ENCODE measurements at places on chromosomes 7 and 10.

- no peak for DNase-seq
These were observed 299.2 kb upstream of the ETV1 start for GRCh38 chr7:14288701-14289100.

GRCh38 chr10:78620985-78621799 is 447.6 kb upstream of the ZMIZ1 start:
- no peak for DNase-seq

DNA sequence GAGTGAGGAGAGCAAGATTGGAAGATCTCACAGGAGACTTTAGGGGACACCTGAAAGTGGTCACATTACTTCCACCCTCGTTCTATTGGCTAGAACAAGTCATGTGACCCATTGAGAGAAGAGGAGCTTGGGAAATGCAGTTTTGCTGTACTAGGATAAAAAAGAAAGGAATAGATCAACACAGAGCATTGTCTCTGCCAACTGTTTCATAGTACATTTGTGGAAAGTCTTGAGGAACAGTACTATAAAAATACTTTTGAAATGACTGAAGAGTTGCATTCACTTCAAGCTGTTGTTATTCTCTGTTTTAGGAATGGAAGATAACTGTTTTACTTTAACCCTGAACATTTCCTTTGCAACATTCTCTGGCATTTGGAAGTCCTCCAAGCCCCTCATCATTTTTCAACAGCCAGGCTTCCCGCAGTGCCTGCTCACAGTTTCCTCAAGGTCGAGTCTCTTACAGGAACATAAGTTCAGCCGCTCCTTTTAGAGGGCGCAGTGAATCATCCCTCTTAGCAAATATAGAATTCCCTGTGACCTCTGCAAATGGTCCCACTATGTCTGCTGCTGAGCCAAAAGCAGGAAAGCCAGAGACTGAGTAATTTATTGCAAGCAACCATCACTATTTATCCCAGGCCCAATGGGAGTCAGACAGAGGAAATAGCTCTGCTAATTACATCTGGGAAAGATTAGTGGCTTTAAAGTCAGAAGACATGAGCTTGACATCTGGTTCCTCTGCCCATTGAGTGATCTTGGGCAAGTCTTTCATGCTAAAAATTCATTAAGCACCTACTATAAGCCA is 40.7 kb downstream of the MRPL32 start:
- DNase-seq = no peak

DNA sequence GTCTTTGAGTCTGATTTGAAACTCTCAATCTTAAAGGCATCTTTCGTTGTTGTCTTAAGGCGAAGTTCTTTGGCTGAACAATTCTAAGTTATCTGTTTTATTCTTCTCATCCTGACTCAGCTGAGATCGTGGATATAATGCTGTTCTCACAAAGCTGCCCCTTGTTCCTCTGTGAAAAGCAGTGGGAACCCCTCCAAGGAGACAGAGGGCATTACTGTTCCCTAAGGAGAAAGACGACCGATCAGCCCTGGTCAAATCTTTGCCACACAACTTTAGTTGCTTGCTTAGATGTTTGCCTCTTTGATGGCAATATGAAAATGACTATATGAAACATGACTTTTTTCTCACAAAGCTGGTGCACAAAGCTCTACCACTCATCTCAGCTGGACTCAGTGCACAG is 1016.7 kb downstream of the REEP3 start:
- no peak for DNase-seq

GRCh38 chr10:128739930-128740329 is 613.7 kb upstream of the MKI67 start:
- no peak for DNase-seq

- DNase-seq = no peak
These were observed 263.5 kb upstream of the FERD3L start for GRCh38 chr7:19408706-19409220.

GRCh38 chr10:92969151-92969550 is 91.4 kb upstream of the CYP26C1 start:
- no peak for DNase-seq

DNA sequence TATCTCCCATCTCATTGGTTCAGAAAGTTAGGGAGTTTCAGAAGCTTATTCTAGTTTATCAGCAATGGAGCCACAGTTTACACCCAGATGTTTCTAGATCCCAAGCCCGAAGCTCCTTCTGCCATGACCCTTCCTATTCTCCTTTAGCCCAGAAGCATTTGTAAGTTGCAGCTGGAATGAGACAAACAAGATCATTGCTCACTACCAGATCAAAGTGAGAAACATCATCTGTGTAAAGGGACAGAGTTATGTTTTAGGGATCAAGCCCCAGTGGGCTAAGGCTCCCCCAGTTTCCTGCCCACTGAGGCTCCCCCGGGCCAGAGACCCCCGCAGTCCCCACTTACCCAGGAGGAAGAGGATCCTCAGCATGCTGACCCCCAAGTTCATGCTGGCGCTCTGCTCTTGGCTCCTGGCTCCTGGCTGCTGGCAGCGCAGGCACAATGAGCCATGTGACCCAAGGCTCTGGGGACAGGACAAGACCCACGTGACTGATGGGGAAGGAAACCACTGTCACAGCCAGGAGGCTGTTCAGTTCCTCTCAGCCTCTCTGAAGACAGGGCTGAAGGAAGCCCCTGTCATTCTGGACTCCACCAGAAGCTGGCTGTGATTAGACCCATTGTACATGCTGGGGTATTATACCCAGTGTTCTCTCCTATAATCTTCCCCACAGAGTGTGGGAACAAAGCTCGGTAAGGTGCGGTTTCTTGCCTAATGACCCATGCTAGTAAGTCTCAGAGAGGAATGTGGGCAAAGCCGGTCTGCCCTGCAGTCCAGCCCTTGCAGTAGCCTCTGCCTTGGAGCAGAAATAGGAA is at the start of gene TMEM273:
TSS of gene TMEM273 (minus strand) at position 442 of the 812 bp plus-strand sequence. CDS start at position 387, 55 bp downstream.
- no peak for DNase-seq

DNA sequence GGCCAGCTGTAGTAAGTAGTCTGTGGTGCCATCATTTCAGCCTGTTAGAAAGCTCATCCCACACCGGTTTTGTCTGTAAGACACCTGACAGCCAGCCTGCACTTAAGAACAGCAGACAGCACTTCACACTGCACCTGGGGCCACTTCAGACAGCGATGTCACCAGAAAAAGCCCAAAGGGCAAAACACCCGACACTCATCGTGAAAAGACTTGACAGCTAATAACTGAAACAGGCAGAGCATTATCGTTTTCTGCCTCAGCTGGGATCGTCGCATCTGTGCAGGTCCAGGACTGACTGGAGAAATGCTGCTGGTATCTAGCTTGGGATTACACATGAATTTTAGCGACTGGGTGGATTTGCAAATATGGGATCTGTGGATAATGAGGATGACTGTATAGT is 16.8 kb upstream of the LAT2 start:
- no peak for DNase-seq

DNA sequence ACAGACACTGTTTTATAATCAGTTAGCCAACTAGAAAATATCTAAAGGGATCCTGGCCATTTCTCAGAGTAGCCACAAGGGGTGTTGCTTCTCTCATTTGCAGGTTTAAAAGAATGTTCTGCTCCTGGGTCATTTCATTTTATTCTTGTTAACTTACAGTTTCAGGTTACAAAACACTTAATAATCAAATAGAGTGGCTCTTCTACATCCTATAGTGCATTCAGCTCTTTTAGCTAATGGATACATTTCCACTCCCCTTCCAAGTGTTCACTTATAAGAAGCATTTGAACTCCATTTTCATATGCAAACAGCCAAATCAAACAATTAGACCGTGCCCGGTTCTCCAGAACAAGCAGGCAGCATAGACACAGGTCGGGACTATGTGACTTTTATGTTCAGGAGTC is 117.5 kb downstream of the TRIL start:
- no peak for DNase-seq

GRCh38 chr7:28157831-28158416 is 22.7 kb downstream of the JAZF1 start:
- DNase-seq = no peak

DNA sequence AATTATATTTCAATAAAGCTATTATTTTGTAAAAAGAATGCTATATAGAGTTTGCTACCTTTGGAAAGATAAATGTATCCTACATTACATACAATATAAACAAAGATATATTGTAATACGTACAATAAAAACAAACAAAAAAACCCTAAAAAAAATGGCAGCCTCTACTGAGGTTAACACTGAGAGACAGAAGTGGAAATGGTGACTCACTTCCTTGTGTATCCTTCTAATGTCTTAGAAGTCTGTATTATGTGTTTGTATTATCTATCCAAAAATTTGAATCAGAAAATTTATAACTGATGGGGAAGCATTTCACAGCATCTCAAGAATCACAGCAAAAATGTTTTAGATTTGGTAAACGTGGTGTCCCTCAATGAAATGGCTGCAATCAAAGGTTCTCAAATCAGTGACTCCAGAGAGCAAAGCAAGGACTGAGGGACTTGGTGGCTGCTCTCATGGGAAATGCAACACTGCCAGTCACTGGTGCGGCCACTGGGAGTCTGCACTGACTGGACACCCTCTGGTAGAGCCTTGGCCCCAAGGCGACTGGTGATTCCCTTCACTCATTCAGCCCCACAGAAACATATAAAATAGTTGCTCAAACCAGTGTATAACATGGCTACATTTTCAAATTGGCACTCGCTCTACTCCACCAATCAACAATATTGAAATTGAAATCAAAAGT is 53.8 kb downstream of the PANK1 start:
- DNase-seq = no peak

GRCh38 chr7:98266840-98267239 is 14.6 kb upstream of the BRI3 start:
- DNase-seq = no peak

DNA sequence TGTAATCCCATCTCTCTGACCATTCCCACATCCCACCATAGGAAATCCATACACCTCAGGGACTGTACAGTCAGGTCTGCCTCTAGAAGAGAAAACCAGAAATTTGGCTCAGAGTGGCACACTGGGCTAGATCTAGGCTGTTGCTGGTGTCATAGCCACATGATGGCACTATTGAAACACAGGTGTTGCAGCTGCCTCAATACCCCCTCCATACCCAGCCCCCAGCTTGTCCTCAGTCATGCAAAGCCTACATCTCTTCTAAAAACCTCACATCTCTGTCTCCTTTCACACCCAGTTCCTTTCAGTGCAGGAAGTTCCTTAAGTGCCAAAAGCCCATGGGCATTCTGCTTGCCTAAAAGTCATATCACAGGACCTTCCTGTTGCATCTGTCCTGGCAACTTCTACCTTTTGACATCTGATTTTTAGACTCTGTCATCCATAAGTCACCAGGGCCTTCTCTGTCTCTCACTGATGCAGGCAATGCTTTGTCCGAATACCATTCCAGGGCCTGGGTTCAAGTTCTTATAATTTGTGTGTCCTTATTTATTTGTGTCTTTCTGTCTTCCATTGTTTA is 27.0 kb upstream of the HIBADH start:
- no peak for DNase-seq

- no peak for DNase-seq
These were observed 185.6 kb downstream of the ANK3 start for GRCh38 chr10:60203993-60204618.

DNA sequence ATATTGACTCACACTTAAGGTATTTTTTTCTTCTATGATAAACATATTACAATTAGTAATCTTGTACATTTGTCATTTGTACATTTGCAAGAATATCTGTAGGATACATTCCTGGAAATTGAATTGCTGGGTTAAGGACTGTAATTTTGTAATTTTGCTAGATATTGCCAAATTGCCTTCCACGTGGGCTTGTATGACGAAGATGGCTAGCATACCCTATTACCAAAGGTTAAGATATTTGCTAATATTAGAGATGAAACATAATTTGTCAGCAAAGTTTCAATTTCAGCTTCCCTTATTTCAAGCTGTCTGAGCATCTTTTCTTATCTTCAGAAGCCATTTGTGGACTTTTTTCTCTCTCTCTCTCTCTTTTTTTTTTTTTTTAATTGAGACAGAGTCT is 1.0 kb upstream of the LYZL2 start:
- DNase-seq = no peak

- DNase-seq = peak; percentile 8
These were observed 23.8 kb upstream of the GLCCI1 start for GRCh38 chr7:7944619-7945282.

DNA sequence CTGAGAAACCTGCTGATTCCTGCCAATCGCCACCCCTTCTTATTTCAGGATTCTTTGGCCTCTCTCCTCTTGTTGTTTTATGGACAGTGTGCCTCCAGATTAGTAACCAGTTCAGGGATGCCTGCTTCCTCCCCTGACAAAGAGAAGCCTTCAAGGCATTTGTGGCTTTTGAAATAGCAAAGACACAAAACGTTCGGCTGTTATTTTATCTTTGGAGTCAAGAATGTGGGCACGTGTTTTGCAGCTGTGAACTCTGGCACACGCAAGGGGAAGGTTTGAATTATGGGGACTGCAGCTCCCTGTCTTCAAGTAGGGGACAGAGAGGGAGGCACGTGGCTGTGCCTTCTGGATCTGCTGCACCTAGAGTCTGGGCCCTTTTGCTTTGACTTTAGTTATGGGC is 157.9 kb upstream of the GRB10 start:
- DNase-seq = no peak

DNA sequence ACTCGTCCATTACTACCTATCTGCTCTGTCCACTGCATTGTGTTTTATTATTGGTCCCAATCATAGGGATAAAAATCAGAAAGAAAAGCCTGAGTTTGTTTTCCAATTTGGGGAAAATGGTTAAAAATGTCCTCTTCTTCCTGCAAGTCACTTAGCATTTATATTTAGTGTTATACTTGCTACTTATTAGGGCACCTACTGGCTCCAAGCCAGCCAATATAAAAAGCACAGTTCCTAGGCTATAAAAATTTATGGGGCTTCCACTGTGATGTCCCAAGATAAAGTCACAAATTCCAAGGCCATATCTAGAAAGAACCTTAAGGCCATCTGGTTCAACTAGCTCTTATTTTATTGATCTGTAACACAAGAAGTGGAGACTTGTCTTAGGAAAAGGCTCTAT is 3.2 kb downstream of the SLC35B4 start:
- DNase-seq = no peak
